ENCODE measurements at places on chromosomes 2 and 18. TPM values are rescaled to one million over a fixed set of nuclear protein-coding genes. Genes with fewer than 3 reads are reported as not detected.
A peak's percentile ranks its signal among the peaks of the same experiment; 100 is the strongest.

GRCh38 chr2:235834781-235835180 is 333.4 kb downstream of the GBX2 start:
- H3K4me1 ChIP-seq: no peaks in the 10 kb centered on the region
- peaks cover 17% of the 10 kb centered on the region for H3K36me3 ChIP-seq
- no peak overlapping the region for H3K4me3 ChIP-seq
- no peaks in the 10 kb centered on the region for H3K27me3 ChIP-seq
- DNase-seq: no peak

DNA sequence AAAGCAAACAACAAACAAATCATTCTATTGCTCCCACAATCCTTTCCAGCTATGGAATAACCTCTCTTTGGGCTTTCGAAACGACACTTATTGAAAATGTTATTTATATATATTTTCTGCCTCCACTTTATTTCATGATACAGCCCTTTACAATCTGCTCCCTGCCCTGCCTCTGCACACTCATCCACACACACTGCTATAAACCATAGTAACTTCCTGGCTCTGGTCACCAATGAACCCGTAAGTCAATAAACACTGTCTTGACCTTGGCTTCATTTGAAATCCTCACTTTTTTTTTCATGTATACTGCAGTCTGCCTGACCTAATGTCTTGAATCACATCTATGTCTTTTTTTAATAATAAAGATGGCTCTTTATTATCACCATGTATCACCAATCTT is 161.5 kb downstream of the SLC39A10 start:
- no peaks in the 10 kb centered on the region for H3K27me3 ChIP-seq
- H3K36me3 ChIP-seq: no peaks in the 10 kb centered on the region
- no peaks in the 10 kb centered on the region for H3K4me1 ChIP-seq
- no peak overlapping the region for H3K27ac ChIP-seq
- no peak for DNase-seq

GRCh38 chr18:58456625-58457024 is 172.3 kb downstream of the ALPK2 start:
- no peak for DNase-seq
- H3K4me1 ChIP-seq: peaks cover 15% of the 10 kb centered on the region

Gene CYS1
- total RNA-seq: 11.5 TPM

GRCh38 chr2:70140791-70141211 is 50.0 kb downstream of the C2orf42 start:
- DNase-seq: peak; percentile 55
- no peak overlapping the region for H3K4me3 ChIP-seq
- peaks cover 21% of the 10 kb centered on the region for H3K4me1 ChIP-seq
- peak overlapping the region; percentile 98 for H3K27ac ChIP-seq

Gene DSG1
- total RNA-seq: not detected

DNA sequence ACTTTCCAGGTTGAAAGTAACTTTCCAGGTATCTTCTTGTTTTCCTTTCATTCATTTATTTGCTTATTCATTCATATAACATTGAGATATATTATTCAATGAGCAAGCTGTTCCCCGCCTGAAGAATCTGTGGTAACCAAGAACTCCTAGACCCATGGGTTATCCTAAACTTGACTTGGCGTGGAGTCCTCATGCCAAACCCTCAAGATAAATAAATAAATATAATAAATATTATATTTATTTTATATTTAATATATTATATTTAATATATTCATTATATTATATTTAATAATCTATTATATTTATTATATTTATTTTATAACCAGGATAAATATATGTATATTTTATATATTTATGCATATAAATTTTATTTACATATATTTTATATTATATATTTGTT is 674.8 kb downstream of the SUCLG1 start:
- no peaks in the 10 kb centered on the region for H3K36me3 ChIP-seq
- no peak for DNase-seq
- H3K27me3 ChIP-seq: no peaks in the 10 kb centered on the region

Gene LBX2
- total RNA-seq: 0.66 TPM

DNA sequence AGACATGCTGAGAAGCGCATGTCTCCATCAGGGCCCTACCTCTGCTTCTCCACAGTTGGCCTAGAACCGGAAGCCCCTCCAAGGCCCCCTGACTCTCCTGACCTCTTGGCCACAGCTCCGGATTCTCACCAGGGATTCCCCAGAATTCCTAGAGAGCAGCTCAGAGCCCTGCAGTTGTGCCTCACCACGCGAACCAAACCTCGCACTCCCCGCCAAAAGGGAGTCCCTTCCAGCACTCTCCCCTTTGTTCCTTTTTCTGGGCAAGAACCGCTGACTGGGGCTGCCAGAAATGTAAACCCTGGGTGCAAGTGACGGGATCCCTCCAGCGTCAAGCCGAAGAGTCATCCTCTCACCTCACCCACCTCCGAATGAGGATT is 36.7 kb downstream of the AFF3 start:
- H3K36me3 ChIP-seq: no peaks in the 10 kb centered on the region
- peak overlapping the region; percentile 25 for H3K27ac ChIP-seq
- H3K4me1 ChIP-seq: peaks cover 25% of the 10 kb centered on the region
- H3K27me3 ChIP-seq: peaks cover 22% of the 10 kb centered on the region
- peak overlapping the region; percentile 51 for H3K4me3 ChIP-seq
- DNase-seq: peak; percentile 58

- peak; percentile 24 for DNase-seq
- no peak overlapping the region for H3K4me3 ChIP-seq
- no peaks in the 10 kb centered on the region for H3K36me3 ChIP-seq
- no peak overlapping the region for H3K27ac ChIP-seq
- no peaks in the 10 kb centered on the region for H3K4me1 ChIP-seq
- no peaks in the 10 kb centered on the region for H3K27me3 ChIP-seq
Measured at GRCh38 chr2:151760139-151760650, 25.9 kb upstream of the NEB start.

DNA sequence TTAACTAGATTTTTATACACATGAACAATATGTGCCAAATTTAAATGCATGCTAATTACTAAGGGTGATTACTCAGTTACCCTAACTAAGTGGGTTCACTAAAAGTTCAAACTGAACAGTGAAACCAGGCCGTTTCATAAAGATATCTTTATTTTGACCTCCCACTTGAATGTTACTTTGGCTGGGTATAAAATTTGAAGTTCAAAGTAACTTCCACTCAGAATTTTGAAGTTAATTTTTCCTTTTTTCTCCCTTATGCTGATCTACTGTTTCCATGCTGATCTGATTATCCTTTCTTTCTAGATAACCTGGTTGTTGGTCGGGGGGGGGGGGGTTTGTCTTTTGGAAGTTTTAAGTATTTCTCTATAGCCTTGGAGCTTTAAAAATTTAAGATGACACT is 25.5 kb upstream of the MAP4K4 start:
- H3K4me1 ChIP-seq: no peaks in the 10 kb centered on the region
- H3K27ac ChIP-seq: no peak overlapping the region
- no peaks in the 10 kb centered on the region for H3K27me3 ChIP-seq
- H3K36me3 ChIP-seq: no peaks in the 10 kb centered on the region

DNA sequence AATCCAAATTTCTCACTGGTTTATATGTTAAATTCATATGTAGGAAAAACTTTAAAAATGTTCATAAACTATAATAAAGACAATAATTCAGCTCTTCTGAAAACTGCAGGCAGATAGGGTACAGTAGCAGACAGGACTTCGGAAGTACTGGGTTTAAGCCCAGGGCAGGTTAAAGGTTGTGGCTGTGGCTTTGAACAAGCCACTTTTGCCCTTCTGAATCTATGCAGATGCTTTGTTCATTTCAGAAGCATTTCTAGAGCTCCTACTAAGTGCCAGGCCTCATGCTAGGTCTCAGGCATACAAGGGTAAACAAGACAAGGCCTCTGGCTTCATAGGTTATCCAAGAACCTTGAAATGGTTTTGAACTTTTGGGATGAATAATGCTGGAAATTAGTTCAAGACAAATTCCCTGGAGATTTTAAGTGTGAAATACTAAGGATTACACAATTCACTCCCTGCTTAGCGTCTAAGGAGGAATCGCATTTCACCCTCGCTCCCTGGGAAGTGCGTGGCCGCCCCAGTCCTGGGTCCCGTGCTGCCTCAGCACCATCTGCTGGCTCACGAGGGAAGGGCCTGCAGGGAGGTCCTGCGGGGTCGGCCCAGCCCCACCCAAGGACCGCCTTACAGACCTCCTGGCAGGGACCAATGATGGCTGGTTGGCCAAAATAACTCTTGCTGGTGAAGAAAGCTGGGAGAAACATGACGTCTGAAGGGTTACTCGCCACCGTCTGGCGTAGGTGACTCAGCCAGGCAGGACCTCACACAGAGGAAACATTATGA is 67.7 kb upstream of the L3MBTL4 start:
- peaks cover 2% of the 10 kb centered on the region for H3K27me3 ChIP-seq
- no peak overlapping the region for H3K4me3 ChIP-seq
- H3K36me3 ChIP-seq: no peaks in the 10 kb centered on the region

DNA sequence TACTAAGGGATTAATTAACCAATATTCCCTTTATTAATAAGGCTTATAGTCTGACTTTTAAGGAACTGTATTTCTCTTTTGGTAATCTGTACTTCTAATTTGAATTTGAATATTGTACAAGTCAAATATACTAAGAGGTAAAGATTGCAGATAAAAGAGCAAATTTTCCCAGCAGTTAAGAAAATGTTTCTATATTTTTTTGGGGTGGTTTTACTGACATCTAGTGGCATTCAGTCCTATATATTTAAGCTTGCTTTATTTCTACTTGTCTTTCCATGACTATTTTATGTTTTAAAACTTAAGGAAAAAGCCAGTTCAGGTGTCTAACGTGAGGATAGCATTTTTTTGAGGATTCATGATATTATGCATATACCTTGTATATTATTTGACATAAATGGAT is 41.6 kb downstream of the TDRD15 start:
- no peaks in the 10 kb centered on the region for H3K27me3 ChIP-seq
- no peak overlapping the region for H3K4me3 ChIP-seq
- DNase-seq: peak; percentile 8
- H3K36me3 ChIP-seq: no peaks in the 10 kb centered on the region

Measured in muscle of leg (tissue), 16 donors.